GM12878 (cell line): ENCODE measurements at places on chromosomes 1 and 21. TPM values are rescaled to one million over a fixed set of nuclear protein-coding genes. Genes with fewer than 3 reads are reported as not detected.

The HCN3 gene
- total RNA-seq, result 2.5 and 2.8 TPM in 2 replicates

The SLAMF8 gene
- total RNA-seq, result 0.08 TPM in 1 of 2 replicates, not detected in the other

DNA sequence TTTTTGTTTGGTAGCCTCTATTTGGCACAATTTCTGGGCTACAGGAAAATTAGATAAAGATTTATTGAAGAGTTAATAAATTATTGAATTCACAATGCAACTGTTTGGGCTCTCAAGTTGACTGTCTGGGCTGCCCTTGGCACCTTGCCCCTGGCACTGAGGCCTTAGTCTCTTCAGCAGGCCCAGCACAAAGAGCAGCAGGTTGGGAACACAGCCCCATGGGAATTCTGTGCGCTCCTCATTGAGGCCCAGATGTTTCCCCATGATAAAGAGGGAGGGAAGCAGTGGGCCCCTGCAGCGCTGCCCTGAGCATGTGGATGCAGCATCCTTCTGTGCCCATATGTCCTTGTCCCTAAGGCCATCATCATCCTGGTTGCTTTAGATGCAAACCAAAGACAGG lies 2.9 kb downstream of the CRNN start:
- H3K4me3 ChIP-seq, result no peak overlapping the region
- H3K36me3 ChIP-seq, result no peaks in the 10 kb centered on the region
- no peak overlapping the region for H3K27ac ChIP-seq

GRCh38 chr1:18734461-18735223 lies 104.0 kb downstream of the PAX7 start:
- H3K27me3 ChIP-seq, result no peaks in the 10 kb centered on the region; the same call in none of the 2 replicates
- no peaks in the 10 kb centered on the region for H3K4me1 ChIP-seq
- H3K36me3 ChIP-seq, result no peaks in the 10 kb centered on the region
- DNase-seq, result no peak

The FAM78B gene
- 2.9 and 3.2 TPM in 2 replicates for total RNA-seq

GRCh38 chr1:179384027-179384426 lies 18.3 kb downstream of the AXDND1 start:
- H3K27ac ChIP-seq, result no peak overlapping the region
- no peaks in the 10 kb centered on the region for H3K27me3 ChIP-seq
- DNase-seq, result no peak

DNA sequence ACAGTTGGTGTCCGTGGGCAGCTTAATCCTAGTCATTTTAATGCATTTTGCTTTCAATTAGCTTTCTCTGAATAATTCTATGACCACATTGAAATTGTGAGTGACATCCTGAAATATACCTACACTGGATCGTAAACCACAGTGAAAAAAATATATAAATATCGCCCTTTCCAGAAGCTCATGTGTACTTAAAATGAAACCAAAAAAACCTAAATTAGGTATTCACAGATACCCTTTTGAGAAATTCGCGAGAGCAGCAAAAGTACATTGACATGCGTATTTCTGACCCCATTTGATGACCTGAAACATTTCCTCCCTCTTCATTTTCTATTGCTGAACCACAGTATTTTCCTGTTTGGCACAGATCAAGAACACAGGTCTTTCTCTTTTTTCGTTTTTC lies 253.8 kb downstream of the LTN1 start:
- H3K4me3 ChIP-seq, result no peak overlapping the region
- H3K4me1 ChIP-seq, result no peaks in the 10 kb centered on the region
- no peak overlapping the region for H3K27ac ChIP-seq

- H3K4me1 ChIP-seq, result no peaks in the 10 kb centered on the region
- H3K4me3 ChIP-seq, result no peak overlapping the region
- no peak for DNase-seq
- no peaks in the 10 kb centered on the region for H3K27me3 ChIP-seq
Measured at GRCh38 chr1:236416165-236416564, 22.1 kb downstream of the EDARADD start.

The HPCAL4 gene
- total RNA-seq, result 0.05 and 0.16 TPM in 2 replicates

- no peaks in the 10 kb centered on the region for H3K4me1 ChIP-seq
- H3K36me3 ChIP-seq, result peaks cover 40% of the 10 kb centered on the region
- no peak overlapping the region for H3K4me3 ChIP-seq
- no peak overlapping the region for H3K27ac ChIP-seq
Measured at GRCh38 chr1:21703318-21703963, 34.3 kb upstream of the RAP1GAP start.

DNA sequence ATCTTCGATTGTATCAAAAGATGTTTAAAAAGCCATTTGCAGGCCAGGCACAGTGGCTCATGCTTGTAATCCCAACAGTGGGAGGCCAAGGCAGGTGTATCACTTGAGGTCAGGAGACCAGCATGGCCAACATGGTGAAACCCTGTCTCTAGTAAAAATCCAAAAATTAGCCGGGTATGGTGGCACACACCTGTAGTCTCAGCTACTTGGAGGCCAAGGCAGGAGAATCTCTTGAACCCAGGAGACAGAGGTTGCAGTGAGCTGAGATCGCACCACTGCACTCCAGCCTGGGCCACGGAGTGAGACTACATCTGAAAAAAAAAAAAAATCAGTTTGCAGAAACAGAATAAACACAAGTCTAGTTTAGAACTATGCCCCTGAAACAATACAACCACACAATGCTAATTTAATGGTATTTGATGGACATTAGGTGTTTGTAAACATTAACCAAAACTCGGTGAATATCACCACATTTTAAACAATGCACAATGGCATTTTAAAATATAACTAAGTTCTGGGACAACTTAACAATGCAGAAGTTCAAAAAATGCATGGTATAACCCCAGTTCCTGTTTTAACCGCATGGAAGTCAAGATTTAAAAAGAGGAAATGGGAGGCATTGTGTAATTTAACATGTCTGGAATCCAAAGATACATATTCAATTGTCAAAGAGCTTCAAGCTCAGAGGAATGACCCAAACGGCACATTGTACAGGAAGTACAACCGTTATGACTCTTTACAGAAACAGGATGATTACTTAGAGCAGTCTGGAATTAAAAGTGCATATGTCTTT lies 7.1 kb upstream of the PTTG1IP start:
- peaks cover 39% of the 10 kb centered on the region for H3K4me1 ChIP-seq
- H3K36me3 ChIP-seq, result no peaks in the 10 kb centered on the region; the same call in 1 of the 2 replicates
- DNase-seq, result no peak
- H3K27ac ChIP-seq, result no peak overlapping the region; the same call in none of the 2 replicates

DNA sequence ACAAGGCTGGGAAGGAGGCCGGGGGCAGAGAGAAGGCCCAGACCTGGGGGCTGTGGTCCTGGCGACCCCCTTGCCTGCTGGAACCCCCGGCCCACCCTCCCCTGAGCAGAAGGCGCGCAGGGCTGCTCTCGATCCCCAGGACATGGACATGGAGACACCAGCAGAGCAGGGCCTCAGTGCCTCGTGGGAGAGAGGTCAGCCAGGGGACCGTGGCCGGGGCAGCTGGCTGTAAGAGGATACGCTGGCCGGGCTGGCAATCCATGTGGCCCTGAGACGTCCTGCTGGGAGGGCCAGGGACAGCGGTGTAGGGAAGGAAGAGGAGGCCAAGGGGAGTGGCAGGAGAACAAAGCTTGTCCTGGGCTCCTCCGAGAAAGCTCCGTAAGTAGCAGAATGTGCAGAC lies 132.2 kb downstream of the CASZ1 start:
- H3K36me3 ChIP-seq, result peaks cover 11% of the 10 kb centered on the region
- no peak for DNase-seq
- no peaks in the 10 kb centered on the region for H3K27me3 ChIP-seq
- H3K27ac ChIP-seq, result no peak overlapping the region
- no peaks in the 10 kb centered on the region for H3K4me1 ChIP-seq

GRCh38 chr1:17293681-17294425 lies 14.1 kb upstream of the PADI4 start:
- no peaks in the 10 kb centered on the region for H3K36me3 ChIP-seq
- H3K4me1 ChIP-seq, result no peaks in the 10 kb centered on the region
- DNase-seq, result no peak

GRCh38 chr1:2239384-2239985 lies 11.4 kb downstream of the SKI start:
- H3K4me1 ChIP-seq, result peaks cover 10% of the 10 kb centered on the region
- H3K36me3 ChIP-seq, result peaks cover 5% of the 10 kb centered on the region
- H3K27me3 ChIP-seq, result no peaks in the 10 kb centered on the region
- no peak overlapping the region for H3K27ac ChIP-seq
- no peak for DNase-seq
- H3K4me3 ChIP-seq, result no peak overlapping the region

DNA sequence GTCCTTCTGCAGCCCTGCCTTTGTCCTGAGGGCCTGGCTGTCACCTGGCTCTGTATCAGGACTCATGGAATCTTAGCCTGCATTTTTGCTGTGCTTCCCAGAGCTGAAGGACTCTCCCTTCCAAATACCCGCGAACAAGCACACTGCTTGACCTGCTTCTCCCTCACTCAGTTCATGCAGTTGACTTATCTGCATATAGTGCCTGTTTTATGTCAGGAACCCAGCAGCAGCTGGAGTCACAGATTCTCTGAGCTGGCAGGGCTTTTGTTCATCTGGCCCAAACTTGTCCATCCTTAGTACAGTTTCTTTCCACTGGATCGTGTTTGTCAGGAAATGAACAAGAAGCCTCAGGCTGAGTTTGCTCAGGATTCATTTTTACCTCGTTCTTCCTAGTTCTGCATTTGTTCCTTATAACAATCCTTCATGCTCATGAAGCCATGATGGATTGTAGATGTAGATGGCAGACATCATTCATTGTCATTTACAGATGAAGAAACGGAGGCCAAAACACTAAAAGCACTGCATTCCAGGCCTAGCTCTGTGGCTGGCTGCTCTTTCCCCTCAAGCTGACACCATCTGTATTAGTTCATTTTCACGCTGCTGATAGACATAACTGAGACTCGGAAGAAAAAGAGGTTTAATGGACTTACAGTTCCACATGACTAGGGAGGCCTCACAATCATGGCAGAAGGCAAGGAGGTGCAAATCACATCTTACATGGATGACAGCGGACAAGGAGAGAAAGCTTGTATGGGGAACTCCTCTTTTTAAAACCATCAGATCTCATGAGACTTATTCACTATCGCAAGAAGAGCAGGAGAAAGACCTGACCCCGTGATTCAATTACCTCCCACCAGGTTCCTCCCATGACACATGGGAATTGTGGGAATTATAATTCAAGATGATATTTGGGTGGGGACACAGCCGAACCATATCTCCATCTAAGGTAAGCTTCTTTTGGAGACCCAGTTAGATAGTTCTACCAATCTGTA lies 150.9 kb downstream of the HIVEP3 start:
- no peak for DNase-seq
- H3K27ac ChIP-seq, result no peak overlapping the region
- H3K27me3 ChIP-seq, result no peaks in the 10 kb centered on the region
- H3K36me3 ChIP-seq, result no peaks in the 10 kb centered on the region
- H3K4me3 ChIP-seq, result no peak overlapping the region
